ENCODE measurements at places on chromosomes 7 and 10. TPM values are rescaled to one million over a fixed set of nuclear protein-coding genes. Genes with fewer than 3 reads are reported as not detected.

GRCh38 chr10:49357910-49358309, 38.0 kb downstream of the DRGX start:
- no peak overlapping the region for H3K27ac ChIP-seq
- no peaks in the 10 kb centered on the region for H3K36me3 ChIP-seq
- DNase-seq: no peak
- no peaks in the 10 kb centered on the region for H3K4me1 ChIP-seq
- H3K4me3 ChIP-seq: no peak overlapping the region

DNA sequence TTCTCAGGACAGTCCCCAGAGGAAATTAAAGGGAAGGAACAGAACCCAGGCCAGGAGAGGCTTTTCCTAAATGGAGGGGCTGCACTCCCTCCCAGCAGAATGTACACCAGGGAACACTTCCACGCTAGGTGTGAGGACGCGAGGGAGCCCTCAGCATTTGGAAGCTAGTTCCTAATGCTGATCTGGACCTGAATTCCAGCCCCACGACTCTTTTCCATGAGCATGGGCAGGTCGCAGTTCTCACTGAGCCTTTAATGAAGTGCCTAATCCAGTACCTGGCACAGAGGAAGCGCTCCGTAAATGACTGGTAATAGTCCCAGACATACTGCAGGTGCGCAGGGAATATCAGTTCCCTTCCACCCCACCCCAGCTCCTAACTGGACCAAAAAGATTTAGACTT, 1.1 kb downstream of the ALOX5 start:
- H3K27me3 ChIP-seq: no peaks in the 10 kb centered on the region
- peak overlapping the region; percentile 45 for H3K4me3 ChIP-seq
- no peak overlapping the region for H3K27ac ChIP-seq
- H3K4me1 ChIP-seq: peaks cover 20% of the 10 kb centered on the region
- peak; percentile 52 for DNase-seq

- no peaks in the 10 kb centered on the region for H3K27me3 ChIP-seq
- no peak overlapping the region for H3K4me3 ChIP-seq
- peaks cover 11% of the 10 kb centered on the region for H3K4me1 ChIP-seq
- H3K36me3 ChIP-seq: no peaks in the 10 kb centered on the region
- no peak for DNase-seq
Observed at GRCh38 chr10:33665501-33665900, 331.0 kb upstream of the NRP1 start.

The C7orf57 gene
- not detected for total RNA-seq
